ENCODE measurements at places on chromosomes 11 and 22.

DNA sequence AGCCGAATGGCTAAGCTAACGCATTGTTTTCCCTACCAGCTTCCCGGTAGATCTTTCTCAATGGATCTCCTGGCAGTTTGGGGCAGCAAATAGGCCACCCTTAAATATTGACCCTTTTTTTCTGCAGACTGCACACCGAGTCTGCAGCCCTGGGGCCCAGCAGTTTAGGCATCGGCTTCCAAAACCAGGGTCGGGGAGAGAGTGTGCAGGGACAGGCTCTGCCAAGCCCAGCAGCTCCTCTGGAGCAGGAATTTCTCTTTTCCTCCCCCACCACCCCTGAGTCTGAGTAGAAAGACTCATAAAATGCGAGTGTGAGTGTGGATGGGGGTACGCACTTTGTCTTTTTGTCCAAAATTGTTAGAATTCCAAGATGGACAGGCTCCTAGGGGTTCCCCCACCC, 113.2 kb downstream of the FEZ1 start:
- DNase-seq: no peak

- DNase-seq: no peak
Measured at GRCh38 chr11:69947059-69947792, 128.0 kb upstream of the FGF3 start.

DNA sequence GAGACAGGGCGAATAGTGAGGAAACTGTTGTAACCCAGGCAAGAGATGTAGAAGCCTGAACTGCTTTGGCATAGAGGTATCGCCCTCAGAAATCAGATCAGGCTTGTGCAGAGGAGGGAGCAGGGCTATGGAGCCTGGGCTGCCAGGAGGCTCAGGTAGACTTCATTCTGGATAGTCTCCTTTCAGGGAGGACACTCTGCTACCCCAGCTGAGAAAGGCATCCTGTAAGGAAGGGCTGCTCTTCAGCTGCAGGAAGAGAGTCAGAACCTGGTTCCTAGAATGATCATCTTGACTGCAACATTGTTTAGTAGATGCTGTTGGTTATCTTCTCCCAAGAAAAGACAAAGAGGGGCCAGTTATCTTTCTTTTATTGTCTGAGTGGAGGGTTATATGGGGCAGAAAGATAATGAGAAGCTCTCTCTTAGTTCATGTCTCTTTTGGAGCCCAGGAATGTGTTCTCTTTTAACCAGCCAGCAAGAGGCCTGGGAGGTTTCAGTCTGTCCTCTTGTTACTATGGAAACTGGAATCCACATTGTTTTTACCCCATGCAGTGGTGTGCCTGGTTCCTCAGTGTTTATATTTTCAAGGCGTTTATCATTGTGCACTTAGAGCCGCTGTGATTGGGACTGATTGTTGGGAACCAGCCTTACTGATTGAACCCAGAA, 95.7 kb downstream of the STIM1 start:
- DNase-seq: peak; percentile 34

DNA sequence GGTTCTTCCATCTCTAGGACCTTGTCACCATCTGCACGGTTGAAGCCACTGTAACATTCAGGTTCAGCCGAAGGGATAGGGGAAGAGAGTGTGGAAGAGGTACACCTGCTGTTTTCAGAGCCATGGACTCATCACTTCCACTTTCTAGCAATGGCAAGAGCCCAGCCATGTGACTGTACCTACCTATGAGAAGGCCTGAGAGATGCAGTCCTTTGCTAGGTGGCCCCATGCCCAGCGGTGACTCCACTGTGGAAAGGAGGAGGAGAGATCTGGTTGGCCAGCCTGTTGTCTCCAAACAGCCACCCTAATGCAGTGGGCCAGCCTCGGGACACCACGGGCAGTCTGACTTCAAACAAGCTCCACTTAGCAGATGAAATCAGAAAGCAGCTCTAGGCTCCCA, 16.0 kb downstream of the RASD2 start:
- no peak for DNase-seq

DNA sequence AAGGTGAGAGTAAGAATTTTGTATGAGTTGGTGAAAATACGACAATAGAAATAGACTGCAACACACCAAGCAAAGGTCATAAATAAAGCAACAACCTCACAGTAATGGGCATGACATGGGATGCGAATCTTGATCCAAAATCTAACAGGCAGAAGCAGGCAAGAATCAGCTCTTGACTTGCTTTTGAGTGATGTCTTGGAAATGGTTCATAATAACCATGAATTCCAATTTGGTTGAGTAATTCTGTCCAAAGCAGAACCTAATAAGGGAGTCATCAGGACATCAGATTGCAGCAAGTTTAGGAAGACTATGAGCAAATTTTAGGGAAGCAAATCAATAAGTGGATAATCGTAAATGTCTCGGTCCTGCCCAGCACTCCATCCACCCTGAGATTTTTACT, 224.0 kb upstream of the ISX start:
- no peak for DNase-seq

All from HCEC 1CT (cell line).